ENCODE measurements at places on chromosomes 5 and 9.

DNA sequence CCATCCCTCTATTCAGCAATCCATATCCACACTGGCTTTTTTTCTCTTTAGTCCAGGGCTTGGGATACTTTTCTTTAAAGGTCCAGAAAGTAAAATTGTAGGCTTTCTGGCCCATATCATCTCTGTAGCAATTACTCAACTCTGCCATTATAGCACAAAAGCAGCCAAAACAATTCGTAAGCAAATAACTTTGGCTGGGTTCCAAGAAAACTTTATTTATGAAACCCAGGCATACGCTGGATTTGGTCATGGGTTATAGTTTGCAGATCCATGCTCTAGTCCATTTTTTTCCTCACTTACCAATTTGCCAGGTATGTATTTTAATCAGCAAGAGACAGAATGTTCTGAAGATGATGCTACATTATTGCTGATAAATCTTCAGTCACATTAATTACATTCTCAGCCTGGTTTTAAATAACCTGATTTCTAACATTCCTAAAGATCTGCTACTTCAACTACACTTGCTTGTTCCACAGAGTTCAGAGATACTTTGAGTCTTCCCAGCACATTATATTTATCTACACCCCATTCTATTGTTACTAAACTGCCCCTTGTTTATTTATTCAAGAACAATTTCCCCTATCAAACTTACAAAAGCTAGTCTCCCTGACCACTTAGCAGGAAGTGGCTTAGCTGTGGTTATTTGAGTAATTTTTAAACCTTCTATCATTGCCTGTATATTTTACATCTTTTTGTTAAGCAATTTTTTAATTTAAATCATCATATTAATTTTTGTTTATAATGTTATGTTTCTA lies 161.0 kb downstream of the ISL1 start:
- DNase-seq: no peak

- DNase-seq: peak; percentile 65
Observed at GRCh38 chr5:55159763-55160492, at the start of gene GPX8. GPX8 (plus strand) TSS chr5:55160171; CDS start chr5:55160193, 22 bp downstream.

- no peak for DNase-seq
Observed at GRCh38 chr5:36613771-36614656, 7.6 kb downstream of the SLC1A3 start.

GRCh38 chr9:37335238-37335637 lies 87.3 kb upstream of the GRHPR start:
- DNase-seq: no peak

DNA sequence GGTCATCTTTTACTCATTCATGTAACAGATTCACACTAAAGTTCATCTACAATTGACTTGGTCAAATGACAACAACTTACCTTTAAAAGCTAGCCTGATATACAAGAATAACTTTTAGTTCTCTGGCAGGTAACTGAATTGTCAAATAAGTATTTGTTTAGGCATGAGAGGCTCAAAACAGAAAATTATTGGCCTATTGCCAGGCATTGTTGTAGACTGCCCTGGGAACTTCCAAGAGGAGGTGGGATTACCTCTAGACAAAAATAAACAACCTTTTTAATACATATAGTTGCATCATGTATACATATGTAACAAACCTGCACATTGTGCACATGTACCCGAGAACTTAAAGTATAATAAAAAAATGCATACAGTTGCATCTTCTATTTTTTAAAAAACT lies 18.2 kb upstream of the SLCO4C1 start:
- no peak for DNase-seq

DNA sequence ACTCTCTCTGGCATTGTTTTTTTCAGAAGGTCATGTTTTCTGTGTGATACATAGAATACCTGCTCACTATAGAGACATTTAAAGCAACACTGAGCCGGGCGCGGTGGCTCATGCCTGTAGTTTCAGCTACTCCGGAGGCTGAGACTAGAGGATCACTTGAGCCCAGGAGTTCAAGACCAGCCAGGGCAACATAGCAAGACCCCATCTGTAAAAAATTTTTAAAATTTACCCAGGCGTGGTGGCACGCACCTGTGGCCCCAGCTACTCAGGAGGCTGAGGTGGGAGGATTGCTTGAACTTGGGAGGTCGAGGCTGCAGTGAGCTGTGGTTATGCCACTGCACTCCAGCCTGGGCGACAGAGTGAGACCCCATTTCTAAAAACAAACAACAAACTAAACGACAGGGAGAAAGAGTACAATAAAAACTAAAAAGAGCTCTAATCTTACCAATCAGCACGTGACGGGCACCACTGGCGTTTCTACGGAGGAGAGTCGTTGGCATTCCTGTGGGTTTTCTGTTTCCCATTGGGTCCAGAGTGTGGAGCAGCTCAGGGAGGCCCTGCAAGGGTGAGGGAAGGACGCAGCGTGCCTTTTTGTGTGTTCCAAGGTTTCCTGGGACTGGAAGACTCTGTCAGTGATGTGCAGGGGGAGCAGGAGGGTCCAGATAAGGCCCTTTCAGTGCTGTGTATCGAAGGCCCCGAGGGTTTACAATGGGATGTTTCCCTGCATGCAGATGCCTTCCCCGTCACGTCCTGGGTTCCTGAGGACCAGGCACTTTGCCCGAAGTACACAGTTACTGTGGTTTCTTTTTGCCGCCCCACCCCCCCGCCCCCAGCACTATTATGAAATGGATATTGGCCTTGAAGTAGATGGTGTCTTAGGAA lies 7.2 kb upstream of the RNU6ATAC start:
- no peak for DNase-seq

- DNase-seq: no peak
Observed at GRCh38 chr9:107688728-107689127, 199.2 kb upstream of the KLF4 start.

GRCh38 chr5:139385061-139386049 lies 2.3 kb upstream of the SLC23A1 start:
- DNase-seq: no peak

DNA sequence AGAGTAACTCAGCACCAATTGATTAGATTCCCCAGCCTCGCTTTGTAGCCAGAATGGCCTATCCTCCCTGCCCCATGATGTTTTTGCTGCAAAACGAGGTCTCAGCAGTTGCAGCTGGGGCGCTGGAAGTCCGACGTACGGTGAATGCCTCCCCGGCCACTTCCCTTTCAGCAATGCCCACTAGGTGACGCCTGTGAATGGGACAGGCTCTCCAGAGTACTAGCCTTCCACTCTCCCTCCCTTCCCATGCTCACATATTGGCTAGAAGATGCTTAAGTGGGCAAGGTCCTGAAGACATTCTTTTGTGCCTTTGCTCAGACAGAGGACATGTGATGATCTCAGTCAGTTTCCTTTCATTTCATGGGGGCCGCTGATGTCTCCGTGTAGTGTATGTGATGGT lies 50.8 kb downstream of the DMRT2 start:
- no peak for DNase-seq

DNA sequence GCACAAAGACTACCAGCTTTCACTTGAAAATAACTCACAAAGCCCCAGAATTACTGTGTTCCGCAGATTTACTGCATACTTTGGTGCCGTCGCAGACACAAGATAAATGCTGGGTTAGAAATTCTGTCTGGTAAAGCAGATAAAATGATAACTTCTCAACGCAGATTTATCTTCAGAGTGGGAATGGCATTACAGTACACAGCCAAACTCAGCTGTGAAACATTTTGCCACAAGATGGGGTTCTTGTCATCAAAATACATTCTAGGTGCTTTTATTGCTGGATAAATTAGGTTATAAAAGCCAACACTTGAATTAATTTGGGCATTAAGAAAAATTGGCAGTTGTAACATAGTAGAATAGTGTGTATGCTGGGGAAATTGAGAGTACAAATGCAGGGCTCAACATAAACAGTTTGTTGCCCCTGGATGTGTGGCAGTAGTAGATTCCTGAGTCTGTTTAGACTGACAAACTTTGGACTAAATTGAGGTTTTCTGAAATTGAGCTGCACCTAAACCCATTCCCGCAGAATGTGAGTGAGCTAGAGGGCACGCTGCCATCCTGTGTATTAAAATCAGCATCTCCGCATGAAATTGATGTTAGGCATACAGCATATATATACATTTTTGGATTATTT lies 61.1 kb downstream of the LMNB1 start:
- no peak for DNase-seq
